ENCODE measurements at places on chromosomes 12 and 14.

- no peak for DNase-seq
Measured at GRCh38 chr12:27762757-27763156, 17.3 kb upstream of the KLHL42 start.

GRCh38 chr12:38629064-38629463 is 276.3 kb downstream of the CPNE8 start:
- no peak for DNase-seq

GRCh38 chr12:3646561-3647241 is 106.2 kb downstream of the CRACR2A start:
- DNase-seq = no peak

- DNase-seq = no peak
Measured at GRCh38 chr12:64608901-64609535, 1.3 kb upstream of the RASSF3 start.

DNA sequence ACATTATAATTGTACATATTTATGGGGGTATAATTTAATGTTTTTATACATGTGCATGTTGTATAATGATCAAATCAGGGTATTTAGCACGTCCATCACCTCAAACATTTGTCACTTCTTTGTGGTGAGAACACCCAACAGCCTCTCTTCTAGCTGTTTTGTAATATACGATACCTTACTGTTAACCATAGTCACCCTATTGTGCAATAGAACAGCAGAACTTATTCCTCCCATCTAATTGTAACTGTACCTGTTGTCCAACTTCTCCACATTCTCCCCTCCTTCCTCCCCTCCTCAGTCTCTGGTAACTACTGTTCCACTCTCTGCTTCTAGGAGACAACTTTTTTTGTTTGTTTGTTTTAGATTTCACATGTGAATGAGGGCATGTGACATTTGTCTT is 197.0 kb upstream of the PKP2 start:
- no peak for DNase-seq

DNA sequence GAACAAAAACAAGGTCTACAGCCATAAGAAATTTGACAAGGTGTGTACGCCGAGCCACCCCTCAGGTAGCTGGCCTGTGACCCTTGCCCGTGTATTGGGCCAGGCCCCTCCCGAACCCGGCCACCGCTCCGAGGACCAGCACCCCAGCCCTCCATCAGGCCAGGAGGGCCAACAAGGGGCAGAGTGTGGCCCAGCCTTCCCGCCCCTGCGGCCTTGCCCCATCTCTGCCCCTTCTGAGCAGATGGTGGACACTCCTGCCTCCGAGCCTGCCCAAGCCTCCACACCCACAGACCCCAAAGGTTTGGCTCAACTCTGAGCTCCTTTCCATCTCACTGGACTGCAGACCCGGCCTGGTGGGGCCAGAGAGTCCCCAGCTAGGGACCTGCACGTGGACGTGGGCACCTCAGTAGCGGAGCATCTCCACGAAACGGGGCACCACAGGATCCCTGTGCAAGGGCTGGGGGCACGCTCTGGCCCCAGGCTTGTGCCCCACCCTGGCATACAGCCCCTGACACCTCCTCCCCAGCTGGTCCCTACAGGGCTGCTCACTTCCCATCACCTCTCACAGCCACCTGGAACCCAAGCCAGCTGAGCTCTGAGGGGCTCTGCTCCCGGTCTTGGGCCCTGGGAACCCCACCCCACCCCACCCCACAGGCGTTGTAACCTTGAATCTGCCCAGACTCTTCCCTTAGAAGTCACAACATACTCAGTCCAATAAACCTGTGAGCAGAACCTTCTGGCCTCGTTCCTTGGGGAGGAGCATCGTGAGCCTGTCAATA is 3.3 kb downstream of the P2RX2 start:
- no peak for DNase-seq

DNA sequence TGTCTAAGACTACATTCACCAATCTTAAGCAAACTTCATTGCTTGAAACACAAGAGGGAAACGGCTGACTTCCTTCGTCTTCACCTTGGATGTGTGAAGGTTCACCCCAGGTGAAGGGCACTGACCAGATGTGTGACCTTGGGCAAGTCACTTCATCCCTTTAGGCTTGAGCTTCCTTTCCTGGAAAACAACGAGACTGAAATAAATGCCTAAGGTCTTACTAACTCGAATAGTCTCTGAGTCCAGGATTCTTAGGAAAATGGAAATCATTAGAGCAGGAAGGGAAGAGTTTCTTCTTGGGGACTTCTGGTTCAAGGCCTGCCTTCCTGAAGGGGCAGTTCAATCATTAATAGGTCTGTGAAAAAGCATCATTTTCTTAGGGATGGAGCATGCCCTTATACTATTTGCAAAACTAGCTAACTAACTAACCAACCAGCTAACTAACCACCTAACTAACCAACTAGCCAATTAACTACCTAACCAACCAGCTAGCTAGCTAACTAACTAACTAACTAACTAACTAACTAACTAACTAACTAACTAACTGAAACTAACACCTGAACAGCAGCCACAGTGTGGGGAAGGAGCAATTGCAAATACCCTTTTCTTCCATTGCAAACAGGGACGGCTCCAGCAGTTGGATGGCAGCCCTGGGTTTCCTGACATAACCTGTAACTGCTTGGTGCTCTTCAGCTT is 31.5 kb upstream of the EMP1 start:
- no peak for DNase-seq

GRCh38 chr14:34081101-34081575 is 130.3 kb upstream of the EGLN3 start:
- no peak for DNase-seq

- DNase-seq = no peak
Measured at GRCh38 chr14:85934123-85934885, 404.4 kb downstream of the FLRT2 start.
